ENCODE measurements at places on chromosomes 4 and X. TPM values are rescaled to one million over a fixed set of nuclear protein-coding genes. Genes with fewer than 3 reads are reported as not detected.
A peak's percentile ranks its signal among the peaks of the same experiment; 100 is the strongest.

Gene IL21
- 0.69 TPM for total RNA-seq

DNA sequence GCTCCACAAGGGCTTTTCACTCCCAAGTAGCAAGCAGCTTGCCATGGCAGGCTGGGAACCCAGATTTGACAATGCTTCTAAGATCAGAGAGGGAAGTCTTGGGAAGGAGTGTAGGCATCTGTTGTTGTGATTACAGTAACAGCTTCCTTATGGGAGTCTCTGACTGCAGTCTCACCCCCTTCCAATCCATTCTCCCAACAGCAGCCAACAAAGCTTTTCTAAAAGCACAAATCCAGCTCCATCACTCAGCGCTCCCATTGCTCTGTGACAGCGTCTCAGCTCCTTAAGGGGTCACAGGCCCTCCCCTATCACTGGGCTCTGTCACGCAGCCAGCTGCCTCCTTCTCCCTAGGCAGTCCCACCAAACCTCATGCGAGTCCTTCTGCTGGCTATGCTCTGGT, 7.1 kb downstream of the IGFBP7 start:
- DNase-seq, result no peak

Gene MTMR8
- total RNA-seq, result 5.0 TPM

DNA sequence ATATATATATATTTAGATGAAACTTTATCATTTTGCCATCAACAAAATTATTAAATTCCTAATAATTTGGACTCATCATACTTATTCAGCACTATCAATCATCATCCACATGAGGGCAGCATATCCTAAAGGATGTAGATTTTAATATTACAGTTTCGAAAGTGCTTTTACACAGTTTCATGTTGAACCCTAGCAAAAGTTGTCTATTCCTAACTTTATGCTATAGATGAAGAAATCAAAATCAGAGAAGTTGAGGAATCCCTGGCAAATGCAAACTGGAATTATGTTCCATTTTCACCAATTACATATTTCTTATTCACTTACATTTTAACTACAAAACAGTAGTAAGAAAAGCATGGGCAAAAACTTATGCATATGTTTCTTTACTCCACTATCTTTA, 36.6 kb upstream of the UGT2A1 start:
- peak; percentile 6 for DNase-seq

DNA sequence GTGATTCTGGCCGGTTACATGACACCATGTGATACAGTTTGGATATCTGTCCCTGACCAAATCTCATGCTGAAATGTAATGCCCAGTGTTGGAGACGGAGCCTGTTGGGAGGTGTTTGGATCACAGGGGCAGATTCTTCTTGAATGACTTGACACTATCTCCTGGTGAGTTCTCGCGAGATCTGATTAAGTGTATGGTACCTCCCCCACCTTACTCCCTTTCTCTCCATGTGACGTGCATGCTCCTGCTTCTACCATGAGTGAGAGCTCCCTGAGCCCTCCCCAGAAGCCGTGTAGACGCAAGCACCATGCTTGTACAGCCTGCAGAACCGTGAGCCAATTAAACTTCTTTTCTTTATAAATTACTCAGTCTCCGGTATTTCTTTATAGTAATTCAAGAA, 23.6 kb downstream of the CPE start:
- no peak for DNase-seq

GRCh38 chr4:53039741-53040458, 177.8 kb downstream of the RASL11B start:
- DNase-seq, result no peak

Gene SLITRK4
- total RNA-seq, result not detected

Gene NHSL2
- 1.1 TPM for total RNA-seq

- no peak for DNase-seq
These were observed 39.2 kb downstream of the TXLNG start for GRCh38 chrX:16825264-16826035.

GRCh38 chr4:152935143-152935542, 980 bp upstream of the FHDC1 start:
- peak; percentile 16 for DNase-seq

GRCh38 chrX:46130247-46130646, 415.0 kb downstream of the ZNF674 start:
- no peak for DNase-seq

Gene PDK3
- 28.2 TPM for total RNA-seq

GRCh38 chr4:80043541-80043940, 29.5 kb downstream of the ANTXR2 start:
- DNase-seq, result no peak

GRCh38 chrX:32280489-32280888, 930.9 kb downstream of the DMD start:
- no peak for DNase-seq

DNA sequence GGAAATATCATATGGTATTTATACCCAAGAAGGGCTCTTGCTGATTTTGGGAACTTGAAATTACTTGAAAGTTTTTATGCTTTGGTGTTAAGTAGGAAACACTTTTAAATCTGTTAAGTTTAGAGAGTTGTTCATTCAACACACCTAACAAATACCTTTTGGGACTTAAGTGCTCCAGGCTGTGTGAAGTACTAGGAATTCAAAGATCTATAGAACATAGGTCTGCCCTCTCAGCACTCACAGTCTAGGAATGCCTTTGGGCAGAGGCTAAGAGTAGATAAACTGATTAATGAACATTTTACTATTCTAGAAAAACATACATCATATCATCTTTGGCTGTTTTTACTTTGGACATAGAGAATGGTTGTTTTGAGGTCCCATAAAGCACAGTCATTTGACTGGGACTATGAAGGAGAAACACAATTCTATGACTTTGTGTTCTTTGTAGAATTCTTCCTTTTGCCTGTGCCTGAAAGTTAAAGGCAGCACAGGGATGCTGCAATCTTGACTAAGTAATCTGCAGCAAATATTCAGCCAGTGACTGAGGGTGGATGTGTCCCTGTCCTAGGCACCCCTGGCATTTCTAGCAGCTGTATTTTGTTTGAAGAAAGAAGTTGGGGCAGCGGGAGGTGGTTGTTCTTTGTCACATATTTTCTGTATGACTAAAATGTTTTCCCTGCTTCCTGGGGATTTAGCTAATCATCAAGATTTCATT, 8.3 kb downstream of the BMP3 start:
- DNase-seq, result no peak

- no peak for DNase-seq
These were observed 181.7 kb downstream of the GBA3 start for GRCh38 chr4:22874334-22874912.

- no peak for DNase-seq
These were observed 166.5 kb downstream of the DHRSX start for GRCh38 chrX:2334237-2334636.

- DNase-seq, result no peak
These were observed 1535.3 kb upstream of the PCDH10 start for GRCh38 chr4:131613824-131614216.

DNA sequence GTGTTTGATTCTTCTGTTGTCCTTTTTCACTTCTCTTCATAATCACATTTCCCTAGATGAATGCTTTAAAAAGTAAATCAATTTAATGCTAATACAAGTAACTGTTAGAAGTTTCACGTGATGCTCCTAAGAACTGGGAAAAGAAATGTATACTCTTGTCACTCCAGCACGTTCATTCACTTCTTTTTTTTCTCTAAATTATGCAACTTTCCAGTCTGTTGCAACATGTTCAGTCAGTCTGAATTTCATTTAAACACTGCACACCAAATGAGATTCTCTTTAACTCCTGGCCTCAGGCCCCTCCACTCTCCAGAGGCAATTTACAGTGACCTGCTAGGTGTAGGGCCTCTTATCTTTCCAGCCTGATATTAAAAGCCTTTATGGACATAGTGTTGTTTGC, 321.9 kb downstream of the HS3ST1 start:
- DNase-seq, result no peak

DNA sequence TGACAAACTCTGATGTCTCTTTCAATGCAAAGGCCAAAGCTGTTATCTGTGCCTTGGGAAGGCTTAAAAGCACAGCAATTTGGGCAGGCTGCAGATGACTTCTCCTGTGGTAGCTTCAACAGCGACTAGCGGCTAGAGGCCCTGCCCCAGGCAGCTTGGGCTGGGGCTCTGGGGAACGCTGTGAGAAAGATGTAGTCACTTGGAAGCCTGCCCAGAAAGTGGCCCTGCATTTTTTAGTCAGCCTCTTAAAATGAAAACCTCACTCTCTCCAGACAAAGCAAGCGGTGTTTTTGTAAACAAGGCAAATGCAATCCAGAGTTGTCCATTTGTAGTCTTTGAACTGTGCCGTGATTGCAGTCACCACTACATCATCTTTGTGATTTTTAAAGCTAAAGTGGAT, 27.5 kb downstream of the PCYT1B start:
- no peak for DNase-seq

Gene AR
- not detected for total RNA-seq

- DNase-seq, result no peak
These were observed 39.9 kb downstream of the ATG4A start for GRCh38 chrX:108131471-108131870.

Gene GLRA2
- not detected for total RNA-seq

DNA sequence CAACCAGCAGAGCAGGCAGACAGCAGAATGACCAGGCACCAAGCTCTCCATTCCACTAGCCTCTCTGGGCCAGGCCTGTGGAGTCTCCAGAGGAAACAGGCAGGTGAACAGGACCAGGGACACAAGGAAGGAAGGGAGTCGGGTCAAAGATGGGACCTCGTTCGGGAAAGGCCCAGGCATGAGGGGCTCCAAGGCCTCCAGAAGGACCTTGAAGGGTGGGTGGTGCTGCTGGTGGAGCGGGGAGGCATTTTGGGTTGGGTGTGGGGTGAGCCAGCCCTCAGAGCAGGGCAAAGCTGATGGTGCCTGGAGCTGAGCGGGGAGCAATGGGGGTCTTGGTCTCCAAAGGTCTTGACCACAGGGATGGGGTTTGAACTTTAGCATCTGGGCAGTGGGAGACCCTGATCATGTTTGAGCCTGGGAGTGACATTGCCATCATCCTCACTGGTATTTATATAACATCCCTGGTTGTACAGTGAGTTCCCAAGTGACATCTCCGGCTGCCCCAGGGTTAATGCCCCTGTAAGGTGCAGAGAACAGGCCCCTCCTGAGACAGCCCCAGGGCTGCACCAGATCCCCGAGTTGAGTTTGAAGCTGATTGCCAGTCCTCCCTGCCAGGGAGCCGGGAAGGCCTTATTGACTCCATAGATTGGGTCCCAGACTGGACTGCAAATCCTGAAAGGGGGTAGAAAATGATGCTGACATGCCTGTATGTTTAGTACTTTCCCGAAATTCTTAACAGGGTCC, 52.7 kb downstream of the PSAPL1 start:
- DNase-seq, result no peak

Gene LDB2
- not detected for total RNA-seq

Gene OGT
- 345 TPM for total RNA-seq

Gene SLAIN2
- 58.8 TPM for total RNA-seq

Gene RASGEF1B
- 2.7 TPM for total RNA-seq

- DNase-seq, result no peak
These were observed 18.7 kb downstream of the NAT8L start for GRCh38 chr4:2077537-2078460.

- no peak for DNase-seq
These were observed 177.8 kb upstream of the ATP6AP2 start for GRCh38 chrX:40402831-40403533.

DNA sequence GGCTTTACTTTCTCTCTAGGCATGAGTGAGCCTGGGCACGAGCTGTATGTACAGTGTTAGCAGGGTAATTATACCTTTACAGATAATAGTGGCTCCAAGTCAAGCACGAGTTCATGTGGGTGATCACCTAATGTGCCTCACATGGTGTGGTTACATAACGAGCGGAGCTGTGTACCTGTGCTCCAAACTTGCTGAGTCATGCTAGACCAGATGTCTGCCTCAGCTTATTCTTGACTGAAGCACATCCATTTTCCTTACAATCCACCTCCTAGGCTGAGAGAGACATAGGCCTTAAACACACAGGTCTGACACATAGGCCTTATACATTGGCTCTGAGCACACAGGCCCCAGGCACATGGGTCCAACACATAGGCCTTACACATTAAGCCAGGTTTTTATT, 426.6 kb downstream of the GPAT3 start:
- DNase-seq, result no peak

DNA sequence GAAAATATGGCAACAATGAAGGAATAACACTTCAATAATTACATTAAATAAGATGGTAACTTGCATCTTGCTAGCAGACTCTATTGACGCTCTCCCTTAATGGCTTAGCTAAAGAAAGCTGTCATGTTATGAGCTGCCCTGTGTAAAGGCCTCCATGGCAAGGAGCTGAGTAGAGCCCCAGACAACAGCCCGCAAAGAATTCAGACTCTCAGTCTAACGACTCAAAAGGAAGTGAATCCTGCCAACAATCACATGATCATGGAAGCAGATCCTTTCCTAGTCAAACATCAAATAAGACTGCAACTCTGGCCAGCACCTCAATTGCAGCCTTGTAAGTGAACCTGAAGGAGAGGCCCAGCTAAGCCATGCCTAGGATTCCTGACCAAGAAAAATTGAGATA, 157.6 kb downstream of the MAB21L2 start:
- no peak for DNase-seq

Gene SOX3
- not detected for total RNA-seq

DNA sequence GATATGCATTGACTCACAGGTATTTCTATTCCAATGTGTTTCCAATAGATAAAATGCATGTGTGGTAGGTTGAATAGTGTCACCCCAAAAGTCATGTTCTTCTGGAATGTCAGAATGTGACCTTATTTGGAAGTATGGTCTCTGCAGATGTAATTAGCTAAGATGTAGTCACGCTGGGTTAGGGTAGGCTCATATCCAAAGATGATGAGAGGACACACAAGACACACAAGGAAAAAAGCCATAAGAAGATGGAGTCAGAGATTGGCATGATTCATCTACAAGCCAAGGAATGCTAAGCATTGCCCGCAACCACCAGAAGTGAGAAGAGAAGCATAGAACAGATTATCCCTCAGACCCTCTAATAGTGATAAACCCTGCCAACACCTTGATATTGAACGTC, 17.5 kb downstream of the ZNF330 start:
- DNase-seq, result no peak

DNA sequence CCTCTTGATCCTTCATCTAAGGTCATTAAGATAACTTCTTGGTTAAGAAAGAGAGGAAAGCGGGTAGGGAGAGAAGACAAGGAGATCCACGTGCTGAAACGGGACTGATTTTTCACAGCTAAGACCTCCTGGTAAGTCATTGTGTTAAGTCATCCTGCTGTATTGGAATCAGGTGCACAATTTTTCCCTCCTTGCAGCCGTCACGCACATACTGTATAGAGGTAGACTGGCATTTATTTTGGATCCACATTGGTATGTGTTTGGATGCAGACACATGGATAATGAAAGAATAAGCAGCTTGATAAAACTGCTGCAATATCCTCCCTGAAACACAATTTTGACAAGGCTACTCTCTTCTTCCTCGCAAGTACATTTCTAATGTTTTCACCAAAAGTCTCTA, 60.1 kb upstream of the NAP1L5 start:
- DNase-seq, result no peak
